ENCODE measurements at places on chromosomes 7 and 10.

DNA sequence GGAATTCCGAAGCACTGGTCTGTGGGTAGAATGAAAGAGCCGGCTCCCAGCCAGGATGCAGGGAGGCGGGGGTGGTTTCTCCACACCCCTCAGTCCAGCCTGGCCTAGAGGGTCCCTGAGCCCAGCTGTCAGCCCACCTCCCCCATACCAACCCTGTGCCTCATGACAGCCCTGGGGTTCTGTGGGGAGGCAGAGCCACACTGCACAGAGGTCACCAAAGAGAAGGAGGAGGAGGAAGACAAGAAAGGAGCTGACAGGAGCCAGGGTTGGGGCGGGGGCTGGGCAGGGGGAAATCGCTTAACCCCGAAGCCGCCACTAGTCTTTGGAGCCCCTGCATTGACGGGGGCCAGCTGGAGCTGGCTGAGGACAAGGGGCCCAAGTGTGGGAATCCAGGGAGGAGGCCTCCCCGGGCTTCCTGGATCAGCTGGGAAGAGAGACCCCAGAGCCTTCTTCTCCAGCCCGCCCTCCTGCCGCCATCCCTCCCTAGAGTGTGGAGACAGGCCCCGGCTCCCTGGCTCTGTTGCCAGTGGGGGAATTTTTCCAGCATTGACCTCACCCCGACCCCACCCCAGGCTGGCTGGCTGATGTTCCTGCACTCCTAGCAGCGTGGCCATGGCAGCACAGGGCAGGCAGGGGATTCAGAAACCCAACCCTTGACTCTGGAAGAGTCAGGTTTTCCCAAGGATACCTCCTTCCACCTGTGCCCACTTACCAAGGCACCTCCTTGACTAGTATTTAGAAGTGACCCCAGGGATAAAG lies 32.5 kb downstream of the KAZALD1 start:
- DNase-seq = no peak

- DNase-seq = peak; percentile 59
Measured at GRCh38 chr7:101814991-101815825, 2.2 kb upstream of the CUX1 start.

DNA sequence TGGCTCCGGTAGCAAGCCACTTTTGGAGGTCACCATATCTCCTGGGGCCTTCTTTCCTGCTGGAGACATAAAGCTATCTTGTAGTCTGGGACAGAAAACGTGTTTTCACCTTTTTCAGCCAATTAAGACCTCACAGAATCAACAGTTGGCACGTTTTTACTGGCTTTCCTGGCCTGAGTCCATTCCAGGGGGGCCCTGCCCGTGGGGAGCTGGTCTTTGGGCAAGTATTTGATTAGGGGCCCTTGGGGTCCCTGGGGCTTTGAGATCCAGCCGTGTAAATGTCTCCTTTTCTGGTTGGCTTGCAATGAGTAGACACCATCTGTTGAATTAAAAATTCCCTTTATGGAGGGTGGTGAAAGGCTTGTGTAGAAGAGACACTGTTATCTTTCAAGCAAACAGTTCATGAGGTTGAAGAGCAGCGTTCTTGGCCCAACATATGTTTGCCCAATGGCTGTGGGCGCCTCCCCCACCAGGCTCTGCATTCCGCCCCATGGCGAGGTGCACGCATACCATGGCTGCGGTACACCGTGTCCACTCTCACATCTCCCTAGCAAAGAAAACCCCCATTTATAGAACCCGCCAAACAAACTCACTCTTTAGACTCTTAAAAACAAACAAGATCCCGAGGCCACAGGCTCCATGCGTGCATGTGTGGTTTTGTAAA lies 593.2 kb downstream of the LRMDA start:
- DNase-seq = no peak

DNA sequence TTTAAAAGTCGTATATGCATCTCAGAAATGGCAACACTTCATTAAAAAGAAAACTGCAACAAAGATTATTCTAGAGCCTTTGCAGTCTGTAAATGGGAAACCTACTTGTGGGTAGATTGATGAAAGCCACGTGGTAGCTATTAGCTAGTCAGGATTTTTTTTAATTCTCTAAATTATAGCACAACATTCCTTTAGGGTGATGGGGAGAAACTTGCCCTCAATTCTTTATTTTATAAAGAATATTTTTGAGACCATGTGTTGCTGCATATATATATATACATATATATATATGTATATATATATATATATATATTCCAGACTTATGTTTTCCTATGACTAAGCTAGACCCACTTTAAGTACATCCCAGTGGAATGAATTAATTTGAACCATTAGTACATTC lies 118.0 kb downstream of the PPP1R3A start:
- no peak for DNase-seq

GRCh38 chr10:72272689-72273409 lies 875 bp upstream of the DDIT4 start:
- DNase-seq = no peak

GRCh38 chr10:103679096-103679790 lies 176.1 kb downstream of the SH3PXD2A start:
- no peak for DNase-seq

- DNase-seq = no peak
Measured at GRCh38 chr10:124066126-124066700, 27.2 kb downstream of the CHST15 start.

DNA sequence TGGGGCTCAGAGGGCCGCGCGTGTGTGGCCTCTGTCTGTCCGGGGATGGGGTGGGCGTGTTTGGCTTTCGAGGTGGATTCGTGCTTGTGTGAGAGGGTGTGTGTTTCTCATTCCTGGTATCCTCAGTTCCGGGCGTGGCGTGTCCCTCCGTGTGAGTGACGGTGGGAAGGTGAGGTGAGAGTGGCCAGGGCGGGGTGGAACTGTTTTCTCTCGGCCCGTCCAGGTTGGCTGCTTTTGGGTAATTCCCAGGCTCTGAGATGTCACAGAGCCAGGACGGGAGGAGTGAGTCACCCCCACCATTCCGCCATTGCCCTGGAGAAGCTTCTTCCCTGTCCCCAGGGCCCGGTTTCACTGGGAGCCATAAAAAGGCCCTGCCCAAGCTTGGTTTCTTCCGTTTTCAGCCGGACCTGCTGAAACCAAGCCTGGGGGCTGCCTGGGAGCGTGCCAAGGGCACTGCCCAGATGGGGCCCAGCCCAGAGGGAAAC lies 21.3 kb upstream of the CLDN4 start:
- DNase-seq = no peak

GRCh38 chr10:50585921-50586739 lies 37.6 kb downstream of the SGMS1 start:
- DNase-seq = no peak

- DNase-seq = no peak
Measured at GRCh38 chr10:58885686-58886345, 290.6 kb upstream of the PHYHIPL start.

DNA sequence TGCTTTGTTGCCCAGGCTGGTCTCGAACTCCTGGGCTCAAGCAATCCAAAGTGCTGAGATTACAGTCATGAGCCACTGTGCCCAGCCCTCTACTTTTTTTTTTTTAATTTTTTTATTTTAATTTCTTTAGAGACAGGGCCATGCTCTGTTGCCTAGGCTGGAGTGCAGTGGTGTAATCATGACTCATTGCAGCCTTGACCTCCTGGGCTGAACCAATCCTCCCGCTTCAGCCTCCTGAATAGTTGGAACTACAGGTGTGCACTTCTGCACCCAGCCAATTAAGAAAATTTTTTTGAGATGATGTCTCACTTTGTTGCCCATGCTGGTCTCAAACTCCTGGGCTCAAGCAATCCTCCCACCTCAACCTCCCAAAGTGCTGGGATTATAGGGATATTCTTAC lies 528.6 kb downstream of the GATA3 start:
- DNase-seq = no peak

- no peak for DNase-seq
Measured at GRCh38 chr7:88545663-88546062, 213.8 kb upstream of the ZNF804B start.

GRCh38 chr10:30835146-30835545 lies 196.5 kb downstream of the ZNF438 start:
- no peak for DNase-seq

GRCh38 chr7:45129181-45129800 lies 17.8 kb upstream of the TBRG4 start:
- no peak for DNase-seq

- DNase-seq = no peak
Measured at GRCh38 chr10:118968060-118968459, 61.5 kb upstream of the NANOS1 start.

DNA sequence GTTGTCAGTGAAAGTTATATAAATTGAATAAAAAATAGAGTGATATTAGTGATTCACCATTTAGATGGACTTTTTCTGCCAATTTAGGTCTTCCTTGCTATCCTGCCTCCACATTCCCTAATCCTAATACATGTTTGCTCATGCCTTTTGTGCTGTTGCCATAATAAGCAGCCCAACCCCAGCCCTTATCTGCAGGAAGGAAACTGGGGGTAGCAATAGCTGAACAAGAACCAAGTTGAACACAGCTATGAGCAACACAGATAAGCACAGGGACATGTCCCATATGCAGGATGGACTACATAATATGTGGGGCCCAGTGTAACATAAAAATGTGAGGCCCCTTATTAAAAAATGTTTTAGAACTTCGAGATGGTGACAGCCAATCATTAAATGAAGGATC lies 91.2 kb upstream of the AHR start:
- no peak for DNase-seq

DNA sequence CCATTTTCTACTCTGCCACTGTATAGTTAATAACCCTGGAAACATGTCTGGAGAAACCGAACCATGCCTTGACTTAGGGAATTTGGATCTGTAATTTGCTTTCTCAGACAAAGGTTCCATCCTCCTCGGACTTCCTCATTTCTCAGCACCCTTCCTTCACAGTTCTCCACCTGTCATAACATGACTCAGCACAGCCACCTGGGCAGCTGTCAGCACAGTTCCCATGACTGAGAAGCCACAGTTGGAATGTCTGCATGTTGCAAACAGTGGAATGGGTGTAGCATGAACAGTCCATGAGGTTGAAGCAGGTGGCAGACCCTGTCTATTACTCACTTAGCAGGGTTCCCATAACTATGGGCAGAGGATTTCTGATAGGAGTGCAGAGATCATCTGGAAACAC lies 634 bp upstream of the OR9A4 start:
- DNase-seq = no peak

- no peak for DNase-seq
Measured at GRCh38 chr7:38855867-38856266, 53.1 kb downstream of the VPS41 start.

GRCh38 chr10:63515002-63515763 lies 6.0 kb upstream of the REEP3 start:
- no peak for DNase-seq

DNA sequence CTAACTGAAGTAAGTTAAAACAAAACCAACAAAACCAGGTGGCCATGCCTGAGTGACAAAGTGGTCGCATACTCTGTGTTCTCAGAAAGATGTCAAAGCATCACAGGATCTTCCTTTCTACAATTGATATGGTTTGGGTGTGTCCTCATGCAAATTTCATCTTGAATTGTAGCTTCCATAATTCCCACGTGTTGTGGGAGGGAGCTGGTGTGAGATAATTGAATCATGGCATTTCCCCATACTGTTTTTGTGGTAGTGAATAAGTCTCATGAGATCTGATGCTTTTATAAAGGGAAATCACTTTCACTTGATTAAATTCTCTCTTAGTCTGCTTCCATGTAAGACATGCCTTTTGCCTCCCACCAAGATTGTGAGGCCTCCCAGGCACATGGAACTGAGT lies 465.7 kb downstream of the PCDH15 start:
- DNase-seq = no peak

- no peak for DNase-seq
Measured at GRCh38 chr7:77697535-77697831, 1.2 kb downstream of the RSBN1L start.

DNA sequence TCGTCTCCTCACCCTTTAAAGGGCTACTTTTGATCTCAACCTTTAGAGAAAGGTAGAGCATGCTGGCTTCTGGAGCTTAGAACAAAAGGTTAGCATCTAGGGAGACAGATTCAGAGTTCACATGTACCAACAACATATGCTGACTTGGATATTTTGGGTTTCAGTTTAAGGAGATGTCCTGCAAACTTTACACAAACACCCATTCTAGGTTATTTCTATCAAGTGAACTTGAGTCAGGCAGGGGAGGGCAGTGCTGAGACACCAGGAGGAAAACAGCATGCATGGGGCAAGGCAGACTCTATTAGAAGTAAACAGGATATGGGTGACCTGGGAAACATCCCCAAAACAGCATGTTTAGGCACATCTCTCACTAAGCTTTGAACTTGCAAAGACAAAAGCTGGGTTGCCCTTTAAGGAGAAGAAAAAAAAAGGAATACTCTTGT lies 43.8 kb downstream of the ARL4A start:
- DNase-seq = no peak

GRCh38 chr10:106898446-106898845 lies 266.1 kb downstream of the SORCS1 start:
- no peak for DNase-seq

- DNase-seq = no peak
Measured at GRCh38 chr7:24475166-24475961, 97.9 kb upstream of the PALS2 start.

DNA sequence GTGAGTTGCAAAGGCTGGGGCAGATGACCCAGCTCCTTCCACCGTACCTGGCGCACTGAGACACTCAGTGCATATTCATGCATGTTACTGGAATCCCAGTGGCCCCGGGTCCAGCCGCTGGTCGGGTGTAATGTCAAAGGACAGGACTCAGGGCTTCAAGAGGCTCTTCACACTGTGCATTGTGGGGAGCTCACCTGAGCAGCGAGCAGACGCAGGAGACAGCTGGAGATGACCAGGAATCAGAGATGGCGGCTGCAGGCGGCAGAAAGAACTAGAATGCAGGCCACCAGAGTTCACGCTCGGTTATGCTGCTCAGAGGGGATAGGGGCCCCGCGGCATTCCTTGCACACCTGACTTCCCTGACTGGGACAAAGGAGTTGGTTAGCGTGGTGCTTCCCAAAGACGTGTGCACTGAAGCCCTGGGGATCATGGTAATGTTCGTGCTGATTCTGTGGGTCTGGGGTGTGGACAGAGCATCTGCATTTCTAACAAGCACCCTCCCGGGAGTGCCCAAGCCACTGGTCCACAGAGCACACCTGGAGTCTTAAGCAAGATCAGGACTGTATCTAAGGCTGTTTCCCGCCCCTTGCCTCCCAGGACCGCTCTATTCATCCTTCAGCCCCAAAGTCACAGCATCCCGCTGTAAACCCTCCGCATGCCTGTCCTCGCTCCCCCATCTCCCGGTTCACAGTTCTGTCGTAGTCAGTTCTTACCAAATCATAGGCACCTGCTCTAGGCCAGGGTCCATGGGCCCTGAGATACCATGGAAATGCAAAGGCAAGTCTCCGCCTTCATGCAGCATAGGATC lies 71.0 kb downstream of the MKI67 start:
- no peak for DNase-seq

GRCh38 chr7:34365611-34366010 lies 292.4 kb upstream of the NPSR1 start:
- DNase-seq = no peak

GRCh38 chr7:29337546-29338116 lies 143.1 kb downstream of the CHN2 start:
- no peak for DNase-seq

All from stimulated activated CD4-positive, alpha-beta T cell treated with anti-CD3 and anti-CD28 coated beads, Interleukin-15, amount 100 ng/mL, for 1 hour (primary cell).